ENCODE measurements at places on chromosomes 13 and 19. TPM values are rescaled to one million over a fixed set of nuclear protein-coding genes. Genes with fewer than 3 reads are reported as not detected.

DNA sequence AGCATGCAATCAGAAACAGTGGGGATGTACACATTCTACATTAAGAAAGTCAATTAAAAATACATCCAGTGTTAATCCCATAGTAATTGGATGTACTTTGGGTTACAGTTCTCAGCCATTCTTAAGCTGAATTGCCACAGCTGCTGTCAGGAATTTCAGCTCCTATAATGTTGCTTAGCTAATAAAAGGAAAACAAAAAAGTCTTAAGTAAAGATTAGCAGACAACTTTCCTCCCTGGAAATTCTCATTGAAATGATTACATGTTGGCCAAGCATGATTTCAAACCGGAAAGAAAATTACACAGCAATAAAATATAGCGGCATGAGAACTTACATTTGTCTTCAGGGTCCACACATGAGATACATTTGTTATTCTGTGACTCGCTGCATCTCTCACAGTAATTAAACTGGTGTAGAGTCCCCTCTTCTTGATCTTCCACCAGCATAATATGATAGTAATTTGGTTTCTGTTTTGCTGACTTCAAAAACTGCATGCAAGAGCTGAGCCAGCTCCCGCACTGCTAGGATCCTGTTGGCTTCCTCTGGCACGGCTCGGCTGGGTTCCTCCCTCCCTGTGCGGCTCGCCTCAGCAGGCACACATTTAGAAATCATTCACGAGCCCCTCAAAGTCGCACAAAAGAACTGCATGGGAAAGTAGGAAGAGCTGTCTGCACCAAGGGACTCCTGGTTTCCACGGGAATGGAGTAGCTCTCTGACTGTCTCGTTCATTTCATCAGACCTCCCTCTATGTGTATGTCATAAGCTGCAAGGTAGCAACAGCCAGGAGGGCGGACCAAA is at the start of gene HTR2A:
TSS of gene HTR2A (minus strand) at position 713 of the 797 bp plus-strand sequence. CDS start 1,147 bp downstream, outside the sequence.
- peak; percentile 43 for DNase-seq

DNA sequence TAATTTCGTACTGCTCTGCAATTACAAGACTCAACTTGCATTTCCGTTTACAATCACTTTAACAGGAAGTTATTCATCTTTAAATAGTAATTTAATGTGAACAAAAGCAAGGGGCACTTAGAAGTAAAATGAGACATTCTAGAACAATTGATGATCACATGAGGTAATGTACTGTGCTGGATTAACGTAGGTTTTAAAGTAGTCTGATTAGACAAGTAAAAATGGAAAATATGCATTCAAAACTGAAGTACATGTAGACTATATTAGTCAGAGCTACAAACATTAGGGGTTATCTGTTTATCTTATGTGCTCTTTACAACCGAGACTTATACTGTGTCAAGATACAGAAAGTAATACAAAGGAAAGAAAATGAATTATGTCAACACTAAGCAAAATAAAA is 1528.0 kb downstream of the SLITRK5 start:
- DNase-seq, result no peak

GRCh38 chr13:111117961-111118360 is 2.9 kb downstream of the ARHGEF7 start:
- no peak for DNase-seq

DNA sequence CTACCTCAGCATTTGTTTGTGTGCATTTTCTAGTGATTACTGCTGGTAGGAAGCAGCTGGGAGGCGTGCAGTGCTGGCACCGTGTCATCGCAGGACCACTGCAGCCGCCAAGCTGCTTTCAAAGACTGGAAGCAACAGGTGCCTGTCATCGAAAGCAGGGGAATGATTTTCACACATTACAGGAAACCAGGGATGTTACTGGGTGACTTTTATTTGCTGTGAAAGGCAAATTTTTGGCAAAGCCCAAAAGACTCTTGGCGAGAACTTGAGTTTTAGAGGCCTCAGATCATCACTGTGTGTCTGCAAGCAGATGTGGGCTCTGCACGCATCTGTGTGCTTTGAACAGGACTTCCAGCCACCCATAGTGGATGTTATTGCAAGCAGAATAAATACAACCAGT is 176.4 kb downstream of the FLT1 start:
- DNase-seq, result no peak

Gene SHISA7
- 0.13 TPM for polyA plus RNA-seq

Gene SPATA13
- polyA plus RNA-seq, result 58.5 TPM

DNA sequence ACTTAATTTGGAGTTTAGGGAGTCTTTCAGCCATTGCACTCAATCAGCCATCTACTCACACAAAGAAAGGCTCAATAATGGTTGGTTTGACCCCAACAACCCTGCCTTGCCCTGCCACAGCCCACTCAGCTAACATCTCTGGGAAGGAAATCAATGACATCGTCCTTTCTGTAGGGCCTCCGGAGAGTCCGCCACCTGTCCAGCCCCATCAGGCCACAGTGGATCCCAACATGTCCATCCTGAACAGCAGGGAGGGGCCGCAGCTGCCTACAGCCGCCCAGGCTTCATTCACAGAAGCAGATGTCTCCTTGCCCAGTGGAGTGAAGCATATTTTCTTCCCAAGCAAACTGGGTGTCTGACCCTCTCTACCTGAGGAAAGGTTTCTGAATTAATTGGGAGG is 4.2 kb upstream of the CDX2 start:
- no peak for DNase-seq

- DNase-seq, result no peak
Measured at GRCh38 chr19:14182476-14182875, 23.5 kb downstream of the ADGRL1 start.

GRCh38 chr19:16579381-16579780 is 7.2 kb upstream of the SLC35E1 start:
- DNase-seq, result no peak

Gene TEAD2
- 86.1 TPM for polyA plus RNA-seq

DNA sequence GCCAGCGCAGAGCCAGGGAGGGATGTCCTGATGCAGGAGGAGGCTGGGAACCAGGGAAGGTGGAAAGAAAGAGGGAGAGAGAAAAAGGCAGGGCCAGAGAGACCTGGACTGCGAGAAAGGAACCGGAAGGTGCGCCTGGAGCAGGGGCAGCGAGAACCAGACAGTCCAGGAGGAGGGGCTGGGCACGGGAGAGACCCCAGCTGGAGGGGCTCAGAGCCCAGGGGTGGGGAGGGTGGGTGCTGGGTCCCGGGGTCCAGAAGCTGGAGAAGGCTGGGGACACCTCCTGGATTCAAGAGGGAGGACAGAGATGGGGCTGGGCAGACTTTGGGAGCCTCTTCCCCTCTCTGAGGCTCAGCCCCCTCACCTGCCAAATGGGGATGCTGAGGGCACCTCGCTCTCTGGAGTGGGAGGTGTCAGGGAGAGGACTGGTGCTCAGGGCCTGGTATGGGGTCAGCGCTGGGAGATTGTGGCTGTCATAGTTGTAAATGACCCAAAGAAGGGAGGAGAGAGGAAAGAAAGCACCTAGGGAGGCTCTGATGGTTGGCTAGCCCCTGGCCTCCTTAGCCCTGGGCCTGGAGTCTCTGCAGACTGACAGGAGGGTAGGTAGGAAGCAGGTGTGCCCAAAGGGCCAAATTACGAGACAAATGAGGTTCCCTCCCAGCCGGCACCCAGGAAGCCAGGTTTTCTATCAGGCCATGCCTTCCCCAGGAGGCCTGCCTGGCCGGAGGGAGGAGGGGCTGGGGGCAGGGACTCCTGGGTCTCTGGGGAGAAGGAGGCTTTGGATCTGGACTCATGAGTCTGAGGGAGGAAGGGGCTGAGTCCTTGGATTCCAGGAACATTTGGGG is 1.3 kb upstream of the SPACA6 start:
- DNase-seq, result no peak

Gene SLITRK5
- 1.7 TPM for polyA plus RNA-seq

DNA sequence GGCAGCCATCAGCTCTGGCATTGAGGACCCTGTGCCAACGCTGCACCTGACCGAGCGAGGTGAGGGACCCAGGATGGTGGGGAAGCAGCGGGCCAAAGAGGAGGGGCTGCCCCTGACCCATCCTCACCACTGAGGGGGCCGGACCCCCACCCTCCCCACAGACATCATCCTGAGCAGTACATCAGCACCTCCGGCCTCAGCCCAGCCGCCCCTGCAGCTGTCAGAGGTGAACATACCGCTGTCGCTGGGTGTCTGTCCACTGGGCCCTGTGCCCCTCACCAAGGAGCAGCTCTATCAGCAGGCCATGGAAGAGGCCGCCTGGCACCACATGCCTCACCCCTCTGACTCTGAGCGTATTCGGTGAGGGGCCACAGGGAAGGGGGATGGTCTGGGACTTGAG is 7.3 kb downstream of the LENG1 start:
- no peak for DNase-seq

Gene CEACAM7
- not detected for polyA plus RNA-seq

- no peak for DNase-seq
Measured at GRCh38 chr13:32474999-32475792, 47.3 kb upstream of the N4BP2L1 start.

- DNase-seq, result no peak
Measured at GRCh38 chr19:55672418-55672817, 2.6 kb upstream of the EPN1 start.

Gene SERTM1
- polyA plus RNA-seq, result 0.24 TPM

Gene TUBA3C
- polyA plus RNA-seq, result not detected

Gene LCP1
- 12.5 TPM for polyA plus RNA-seq

DNA sequence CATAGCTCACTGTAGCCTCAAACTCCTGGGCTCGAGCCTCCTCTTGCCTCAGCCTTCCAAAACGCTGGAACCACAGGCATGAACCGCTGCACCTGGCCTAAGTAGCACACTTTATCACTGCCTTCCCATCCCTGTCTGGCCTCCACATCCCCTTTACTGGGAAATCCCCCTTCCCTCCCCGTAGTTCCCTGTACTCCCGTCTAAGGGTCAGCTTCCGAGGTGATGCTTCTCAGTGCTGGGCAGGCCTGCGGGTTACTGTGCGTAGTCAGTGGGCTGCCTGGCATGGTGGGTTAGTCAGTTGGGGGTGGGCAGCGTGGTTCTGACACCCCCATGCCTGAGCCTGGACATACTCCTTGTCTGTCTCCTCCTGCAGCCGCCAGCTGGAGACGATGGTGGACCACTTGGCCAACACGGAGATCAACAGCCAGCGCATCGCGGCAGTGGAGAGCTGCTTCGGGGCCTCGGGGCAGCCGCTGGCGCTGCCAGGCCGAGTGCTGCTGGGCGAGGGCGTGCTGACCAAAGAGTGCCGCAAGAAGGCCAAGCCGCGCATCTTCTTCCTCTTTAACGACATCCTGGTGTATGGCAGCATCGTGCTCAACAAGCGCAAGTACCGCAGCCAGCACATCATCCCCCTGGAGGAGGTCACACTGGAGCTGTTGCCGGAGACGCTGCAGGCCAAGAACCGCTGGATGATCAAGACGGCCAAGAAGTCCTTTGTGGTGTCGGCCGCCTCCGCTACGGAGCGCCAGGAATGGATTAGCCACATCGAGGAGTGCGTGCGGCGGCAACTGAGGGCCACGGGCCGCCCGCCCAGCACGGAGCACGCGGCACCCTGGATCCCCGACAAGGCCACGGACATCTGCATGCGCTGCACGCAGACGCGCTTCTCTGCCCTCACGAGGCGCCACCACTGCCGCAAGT is 8.4 kb downstream of the PLEKHF1 start:
- no peak for DNase-seq

DNA sequence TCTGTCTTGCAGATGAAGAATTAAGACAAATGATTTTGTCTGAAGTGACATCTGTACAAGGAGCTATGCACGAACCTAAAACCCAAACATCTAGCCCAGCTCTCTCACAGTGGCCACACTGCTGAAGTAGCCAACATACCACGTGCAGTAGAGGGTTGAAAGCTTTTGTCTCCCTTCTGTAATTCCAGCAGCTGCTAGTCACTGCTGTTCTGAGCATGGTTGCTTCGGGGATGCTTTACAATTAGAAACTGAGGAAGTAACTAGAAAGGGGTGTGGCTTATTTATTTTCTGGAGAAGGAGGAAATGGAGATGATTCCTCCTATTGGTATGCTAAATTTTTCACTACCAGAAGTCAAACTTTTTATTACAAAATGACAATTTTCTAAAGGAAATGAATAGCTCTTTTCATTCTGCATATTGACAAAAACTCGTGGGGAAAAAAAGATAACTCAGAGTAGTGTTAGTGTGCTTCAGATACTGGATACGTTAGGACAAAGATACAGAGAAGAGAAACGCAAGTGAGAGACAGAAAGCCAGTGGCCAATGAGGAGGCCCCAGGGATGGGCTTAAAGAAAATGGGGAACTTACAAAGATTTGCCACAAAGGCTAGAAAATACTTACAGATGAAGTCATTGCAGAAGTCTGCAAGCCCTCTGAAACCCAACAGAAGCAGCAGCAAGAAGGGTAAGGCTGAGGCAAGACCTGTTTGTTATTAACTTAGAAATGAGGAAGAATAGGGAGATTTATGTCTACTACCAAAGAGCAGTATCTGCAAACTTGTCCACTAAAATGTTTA is 192.7 kb upstream of the MIR17HG start:
- DNase-seq, result no peak

Gene KLHL1
- 0.69 TPM for polyA plus RNA-seq

- no peak for DNase-seq
Measured at GRCh38 chr19:41670755-41671154, 17.3 kb downstream of the CEACAM7 start.

- peak; percentile 96 for DNase-seq
Measured at GRCh38 chr19:3500429-3501101, at the start of gene DOHH. DOHH (minus strand) TSS chr19:3500674; CDS start chr19:3496814, 3,860 bp downstream.

- no peak for DNase-seq
Measured at GRCh38 chr19:383922-384798, 24.8 kb downstream of the C2CD4C start.

DNA sequence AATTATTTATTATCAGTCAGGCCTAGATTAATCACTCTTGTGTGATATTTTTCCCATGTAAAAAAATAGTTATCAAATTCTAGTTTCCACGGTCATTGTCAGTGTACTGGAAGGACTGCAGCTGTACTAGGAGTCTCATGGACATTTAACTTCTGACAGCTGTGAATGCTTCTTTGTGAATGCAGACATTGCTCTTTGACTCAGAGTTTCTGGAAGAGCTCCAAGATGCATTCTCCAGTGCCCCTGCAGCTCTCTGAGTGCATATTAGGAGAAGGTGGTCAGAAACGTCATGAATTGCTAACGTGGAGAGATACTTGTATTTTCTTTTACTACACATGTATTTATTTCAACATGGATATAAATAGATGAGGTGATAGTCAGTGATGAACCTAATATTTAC is 9.7 kb upstream of the SLITRK5 start:
- DNase-seq, result no peak

Gene GEMIN7
- polyA plus RNA-seq, result 20.3 TPM

DNA sequence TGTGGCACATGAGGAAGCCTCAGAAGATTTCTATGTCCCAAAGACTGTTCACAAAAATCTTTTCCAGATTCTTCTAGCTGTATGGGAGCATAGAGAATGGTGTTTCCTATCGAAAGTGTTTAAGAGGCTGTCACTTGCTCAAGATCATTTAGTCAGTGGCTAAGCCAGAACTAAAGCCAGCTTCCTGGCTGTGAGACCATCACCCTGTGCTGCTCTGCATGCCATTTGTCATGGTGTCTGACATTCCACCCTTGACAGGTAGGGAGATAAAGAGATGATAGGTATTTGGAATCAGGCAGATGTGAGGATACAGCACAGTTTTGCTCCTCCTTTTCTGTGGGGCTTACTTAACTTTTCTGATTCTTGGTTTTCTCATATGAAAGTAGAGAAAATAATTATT is 177.3 kb downstream of the DNAJC15 start:
- no peak for DNase-seq

Gene SPACA4
- not detected for polyA plus RNA-seq
